Left ventricle myocardium superior (tissue), 1 donor: ENCODE measurements at places on chromosomes 2 and 18.

DNA sequence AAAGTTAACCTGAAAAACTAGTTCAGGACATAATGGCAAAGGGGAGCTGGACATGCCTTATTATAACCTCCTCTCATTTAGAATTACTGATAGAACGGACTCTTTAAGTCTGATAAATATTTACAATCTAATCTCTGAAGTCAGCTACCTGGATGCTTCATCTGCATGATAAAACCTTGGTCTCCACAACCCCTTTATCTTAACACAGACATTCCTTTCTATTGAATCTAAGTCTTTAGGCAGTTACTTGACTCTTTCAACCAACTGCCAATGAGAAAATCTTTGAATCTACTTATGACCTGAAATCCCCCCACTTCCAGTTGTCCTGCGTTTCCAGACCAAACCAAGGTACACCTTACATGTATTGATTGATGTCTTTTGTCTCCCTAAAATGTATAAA is 191.2 kb upstream of the LRRTM4 start:
- DNase-seq = no peak

GRCh38 chr2:145157741-145158591 is 638.0 kb upstream of the ZEB2 start:
- DNase-seq = peak; percentile 72

DNA sequence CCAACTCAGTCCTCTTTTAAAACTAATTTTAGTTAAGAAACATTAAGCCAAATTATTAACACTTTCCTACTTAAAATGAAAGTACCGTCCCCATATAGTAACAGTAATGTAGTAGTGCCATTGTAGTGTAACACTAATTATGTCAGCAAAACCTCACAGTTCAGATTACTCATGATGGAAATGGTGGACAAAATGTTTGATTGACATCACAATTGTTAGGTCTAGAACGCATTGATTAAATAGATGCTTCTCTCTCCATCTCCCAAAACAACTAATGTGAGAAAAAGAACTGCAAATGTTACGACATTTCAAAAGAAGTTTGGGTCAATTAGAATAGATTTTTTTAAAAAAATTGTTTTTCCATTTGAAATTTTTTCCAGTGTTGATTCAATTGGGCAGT is 1.2 kb upstream of the ATF2 start:
- no peak for DNase-seq

DNA sequence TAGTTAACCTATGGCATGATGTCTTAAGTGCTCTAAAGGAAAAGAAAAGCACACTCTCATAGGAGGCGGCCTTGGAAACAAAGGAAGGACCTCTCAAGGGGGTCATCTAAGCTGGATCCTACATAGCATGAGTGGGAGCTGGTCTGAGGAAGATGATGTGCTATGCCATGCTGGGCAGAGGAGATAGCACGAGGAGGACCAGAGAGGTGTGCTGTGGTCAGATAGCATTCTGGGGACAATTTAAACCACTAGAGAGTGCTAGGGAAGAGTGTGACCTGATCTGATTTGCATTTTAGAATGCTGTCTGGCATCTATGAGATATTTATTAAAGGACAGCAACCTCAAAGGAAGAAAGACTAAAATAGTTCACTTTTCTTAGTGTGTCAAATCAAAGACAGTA is 910.1 kb upstream of the CELF4 start:
- DNase-seq = no peak

- no peak for DNase-seq
These were observed 390.4 kb upstream of the VRK2 start for GRCh38 chr2:57656198-57656597.

DNA sequence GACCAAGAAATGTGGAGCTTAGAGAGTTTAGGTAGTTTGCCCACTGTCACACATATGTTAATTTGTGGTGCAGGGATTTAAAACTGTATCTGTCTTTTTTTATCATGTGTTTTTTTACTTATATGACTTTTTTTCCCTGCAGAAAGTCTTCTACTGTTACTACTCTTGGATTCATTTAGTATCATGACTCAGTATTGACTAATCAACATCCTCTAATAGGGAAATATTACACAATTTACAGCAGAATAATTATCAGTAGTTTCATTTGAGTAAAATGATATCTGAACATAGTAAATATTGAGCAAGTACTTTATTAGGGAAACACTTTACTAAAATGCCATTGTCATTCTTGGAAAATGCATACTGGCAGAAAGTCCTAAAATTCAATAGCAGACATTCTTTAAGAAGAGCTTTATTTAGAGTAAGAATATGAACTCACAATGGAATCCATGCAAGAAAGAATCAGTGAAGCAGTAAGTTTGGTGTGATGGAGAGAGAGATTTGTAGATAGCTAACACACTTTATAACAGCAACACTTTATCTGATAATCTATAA is 425.9 kb upstream of the SLC8A1 start:
- no peak for DNase-seq

GRCh38 chr2:27729198-27729597 is 42.3 kb upstream of the MRPL33 start:
- DNase-seq = no peak

- DNase-seq = no peak
These were observed 1380.1 kb downstream of the SUCLG1 start for GRCh38 chr2:83079007-83079406.

DNA sequence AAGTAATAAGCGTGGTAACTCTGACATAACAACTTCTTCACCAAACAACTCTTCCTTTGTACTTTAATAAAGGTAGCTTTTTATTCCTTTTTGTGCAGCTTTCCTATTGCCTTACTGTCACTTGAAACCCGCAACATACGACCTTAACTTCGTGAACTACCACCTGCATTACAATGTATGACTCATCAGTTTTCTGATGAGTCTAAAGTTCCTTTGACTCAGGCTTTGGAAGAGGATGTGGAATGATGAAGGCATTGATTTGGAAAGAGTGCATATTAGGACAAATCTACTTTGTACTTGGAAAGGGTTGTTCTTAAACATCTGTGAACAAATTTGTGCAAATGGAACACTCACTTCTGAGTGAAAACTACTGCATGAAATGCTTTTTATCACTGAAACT is 1012.1 kb downstream of the TMEM182 start:
- no peak for DNase-seq

DNA sequence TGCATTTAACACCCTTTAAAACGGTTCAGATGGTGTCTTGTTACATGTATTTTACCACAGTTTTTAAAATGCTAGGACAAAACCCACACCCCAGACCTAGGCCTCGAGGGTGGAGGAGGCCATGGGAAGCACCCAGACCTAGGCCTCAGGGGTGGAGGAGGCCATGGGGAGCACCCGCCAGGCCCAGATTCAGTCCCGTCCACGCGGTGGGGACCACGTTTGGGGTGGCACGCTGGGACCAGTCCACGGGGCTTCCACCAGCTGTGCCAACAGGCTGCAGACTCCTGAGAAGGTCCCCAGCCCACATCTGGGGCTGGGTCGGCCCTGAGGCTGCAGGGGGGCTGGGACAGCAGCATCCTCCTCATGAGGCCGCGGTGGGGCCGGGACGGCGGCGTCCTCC is 63.4 kb downstream of the SLC66A2 start:
- peak; percentile 7 for DNase-seq

DNA sequence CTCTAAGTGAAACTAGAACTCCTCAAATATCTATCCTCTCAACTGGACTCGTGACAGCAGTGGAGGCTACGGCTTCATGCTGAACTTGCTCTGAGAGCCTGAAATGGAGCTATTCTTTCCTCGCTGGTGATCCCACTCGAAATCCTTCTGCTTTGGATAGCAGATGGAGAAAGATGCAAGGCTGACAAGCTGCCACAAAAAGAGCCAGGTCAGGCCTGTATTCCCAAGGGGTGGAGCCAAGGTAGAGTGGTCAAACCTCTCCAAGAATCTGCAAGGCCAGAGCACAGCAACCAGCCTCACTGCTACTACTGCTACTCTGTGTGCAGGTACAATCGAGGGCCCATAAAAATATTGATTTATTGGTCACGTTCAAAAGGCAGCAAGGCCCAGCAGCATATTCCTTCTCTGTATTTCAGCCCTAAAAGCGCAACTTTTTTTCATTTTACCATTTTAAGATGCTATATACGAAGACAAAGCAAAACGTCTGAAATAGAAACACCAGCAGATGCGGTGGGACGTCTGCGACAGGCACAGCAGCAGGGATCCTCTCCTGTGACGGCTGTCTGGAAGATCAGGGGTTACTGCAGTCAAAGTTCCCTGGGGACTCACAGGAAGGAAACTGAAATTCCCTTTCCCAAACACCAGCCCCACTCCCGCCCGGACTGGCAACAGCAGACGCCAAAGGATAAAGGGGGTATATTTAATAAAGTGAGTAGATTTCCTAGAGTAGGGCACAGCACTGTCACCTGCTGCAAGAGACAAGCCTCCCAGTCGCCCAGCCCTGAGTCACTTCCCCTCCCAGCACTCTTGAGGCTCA is 2.4 kb downstream of the SPRED2 start:
- no peak for DNase-seq

- no peak for DNase-seq
These were observed 1111.1 kb upstream of the KLHL29 start for GRCh38 chr2:22273853-22274252.

GRCh38 chr18:48402953-48403352 is 6.2 kb downstream of the ZBTB7C start:
- peak; percentile 39 for DNase-seq

GRCh38 chr2:137123226-137123625 is 357.9 kb downstream of the THSD7B start:
- no peak for DNase-seq

DNA sequence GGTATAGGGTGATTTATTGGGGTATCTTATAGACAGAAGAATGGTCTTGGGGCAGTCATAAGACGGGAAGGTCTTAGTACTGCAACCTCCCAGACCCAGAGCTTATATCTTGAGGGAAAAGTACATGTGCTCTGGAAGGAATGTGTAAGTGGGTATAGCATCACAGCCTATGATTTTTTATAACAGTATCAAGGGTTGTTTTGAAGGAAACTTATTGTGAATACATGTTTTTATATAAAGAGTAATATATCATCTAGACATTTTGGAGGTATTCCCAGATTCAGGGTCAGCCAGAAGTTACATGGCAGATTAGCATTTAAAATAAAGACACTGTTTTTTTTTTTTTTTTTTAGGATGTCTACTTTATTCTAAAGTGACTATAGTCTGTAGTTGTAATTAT is 47.6 kb upstream of the STON1 start:
- DNase-seq = no peak

DNA sequence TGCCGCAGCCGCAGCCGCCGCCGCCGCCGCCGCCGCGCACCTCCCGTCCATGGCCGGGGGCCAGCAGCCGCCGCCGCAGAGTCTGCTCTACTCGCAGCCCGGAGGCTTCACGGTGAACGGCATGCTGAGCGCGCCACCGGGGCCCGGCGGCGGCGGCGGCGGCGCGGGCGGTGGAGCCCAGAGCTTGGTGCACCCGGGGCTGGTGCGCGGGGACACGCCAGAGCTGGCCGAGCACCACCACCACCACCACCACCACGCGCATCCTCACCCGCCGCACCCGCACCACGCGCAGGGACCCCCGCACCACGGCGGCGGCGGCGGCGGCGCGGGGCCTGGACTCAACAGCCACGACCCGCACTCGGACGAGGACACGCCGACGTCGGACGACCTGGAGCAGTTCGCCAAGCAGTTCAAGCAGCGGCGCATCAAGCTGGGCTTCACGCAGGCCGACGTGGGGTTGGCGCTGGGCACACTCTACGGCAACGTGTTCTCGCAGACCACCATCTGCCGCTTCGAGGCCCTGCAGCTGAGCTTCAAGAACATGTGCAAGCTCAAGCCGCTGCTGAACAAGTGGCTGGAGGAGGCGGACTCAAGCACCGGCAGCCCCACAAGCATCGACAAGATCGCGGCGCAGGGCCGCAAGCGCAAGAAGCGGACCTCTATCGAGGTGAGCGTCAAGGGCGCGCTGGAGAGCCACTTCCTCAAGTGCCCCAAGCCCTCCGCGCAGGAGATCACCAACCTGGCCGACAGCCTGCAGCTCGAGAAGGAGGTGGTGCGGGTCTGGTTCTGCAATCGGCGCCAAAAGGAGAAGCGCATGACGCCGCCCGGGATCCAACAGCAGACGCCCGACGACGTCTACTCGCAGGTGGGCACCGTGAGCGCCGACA is 2.4 kb downstream of the POU3F3 start:
- DNase-seq = no peak

GRCh38 chr2:189096769-189097447 is 82.7 kb downstream of the COL5A2 start:
- DNase-seq = no peak

- DNase-seq = no peak
These were observed 71.8 kb upstream of the STPG4 start for GRCh38 chr2:47226923-47227220.

GRCh38 chr18:63284827-63285733 is 34.5 kb downstream of the BCL2 start:
- DNase-seq = no peak

DNA sequence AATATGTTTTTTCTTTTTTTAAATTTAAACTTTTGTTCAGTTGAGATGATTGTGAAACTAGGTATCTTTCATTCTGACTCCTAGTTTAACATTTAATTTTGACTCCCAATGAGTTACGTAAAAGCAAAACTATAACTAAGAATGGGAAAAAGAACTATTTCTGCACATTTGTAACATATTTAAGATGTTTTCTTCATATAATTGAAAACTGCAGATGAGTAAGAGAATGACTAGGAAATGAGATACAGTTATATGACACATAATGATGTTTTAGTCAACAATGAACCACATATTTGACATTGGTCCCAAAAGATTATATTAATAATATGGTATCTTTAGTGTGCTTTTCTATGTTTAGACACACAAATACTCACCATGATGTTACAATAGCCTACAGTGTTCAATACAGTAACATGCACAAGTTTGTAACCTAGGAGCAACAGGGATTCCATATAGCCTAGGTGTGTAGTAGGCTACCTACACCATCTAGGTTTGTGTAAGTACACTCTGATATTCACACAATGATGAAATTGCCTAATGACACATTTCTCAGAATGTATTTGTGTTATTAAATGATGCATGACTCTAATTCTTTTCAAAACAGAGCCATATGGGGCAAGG is 12.6 kb downstream of the ERMN start:
- DNase-seq = no peak

DNA sequence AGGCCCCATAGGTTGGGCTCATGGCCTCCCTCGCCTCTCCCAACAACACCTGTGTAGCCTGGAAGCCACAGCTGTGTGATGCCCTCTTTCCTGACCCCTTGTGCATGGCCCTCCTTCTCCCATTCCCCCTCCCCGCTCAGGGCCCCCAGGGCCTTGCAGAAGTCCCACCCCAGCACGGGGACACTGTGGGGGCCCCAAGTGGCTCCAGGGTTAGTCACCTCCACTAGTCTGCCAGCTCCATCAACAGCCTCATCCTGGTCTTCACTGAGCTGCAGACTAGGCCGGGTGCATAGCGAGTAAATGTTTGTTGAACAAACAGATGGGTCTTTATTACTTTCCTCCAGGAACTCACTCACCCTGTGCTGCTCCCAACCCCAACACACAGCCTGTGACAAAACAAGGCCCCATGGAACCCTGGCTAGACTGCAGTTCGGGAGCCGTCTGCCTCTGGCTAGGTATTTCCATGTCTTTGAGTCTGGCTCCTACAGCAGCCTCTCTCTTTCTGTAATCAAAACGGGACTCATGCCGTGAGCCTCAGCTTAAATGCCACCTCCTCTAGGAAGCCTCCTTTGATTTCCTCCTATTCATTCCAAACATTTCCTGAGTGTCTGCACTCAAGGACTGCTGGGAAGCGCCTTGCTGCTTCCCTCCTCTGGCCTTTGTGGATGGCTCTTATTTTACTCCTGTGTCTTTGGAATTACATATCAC is 109.9 kb upstream of the ID2 start:
- DNase-seq = no peak
